ENCODE measurements at places on chromosomes 4 and X. TPM values are rescaled to one million over a fixed set of nuclear protein-coding genes. Genes with fewer than 3 reads are reported as not detected.

FRMPD4 gene
- 0.18 TPM for total RNA-seq

ERVMER34-1 gene
- total RNA-seq = 15.5 TPM

CABS1 gene
- 0.15 TPM for total RNA-seq

GRCh38 chr4:39754309-39754708 lies 56.4 kb downstream of the UBE2K start:
- no peak for DNase-seq

DNA sequence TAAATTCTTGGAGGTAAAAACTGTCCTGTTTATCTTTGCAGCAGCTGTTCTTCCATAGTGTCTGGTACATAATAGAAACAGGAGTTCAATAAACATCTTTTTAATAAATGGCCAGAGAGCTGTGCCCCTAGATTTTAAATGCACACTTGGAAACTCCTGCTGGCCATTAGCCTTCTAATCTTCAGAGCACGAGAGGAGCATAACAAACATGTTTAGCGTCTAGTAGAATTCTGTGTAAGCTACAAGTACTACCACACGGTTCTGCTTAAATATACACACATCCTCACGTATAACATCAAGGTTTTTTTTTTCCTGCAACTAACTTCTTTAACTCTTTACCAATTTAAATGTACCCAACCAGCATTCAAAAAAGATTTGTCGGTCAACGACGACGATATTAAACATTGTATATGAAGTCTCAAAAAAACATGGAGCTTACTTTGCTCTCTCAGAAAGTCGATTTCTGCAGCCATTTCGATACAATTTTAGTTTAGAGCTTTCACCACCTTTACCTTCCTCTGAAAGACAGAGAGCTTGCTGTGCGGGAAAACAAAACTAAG lies 628 bp downstream of the SCLT1 start:
- DNase-seq = no peak

- DNase-seq = no peak
These were observed 139.4 kb upstream of the EMCN start for GRCh38 chr4:100657187-100657586.

GRCh38 chrX:16347968-16348670 lies 180.8 kb downstream of the MAGEB17 start:
- no peak for DNase-seq

DNA sequence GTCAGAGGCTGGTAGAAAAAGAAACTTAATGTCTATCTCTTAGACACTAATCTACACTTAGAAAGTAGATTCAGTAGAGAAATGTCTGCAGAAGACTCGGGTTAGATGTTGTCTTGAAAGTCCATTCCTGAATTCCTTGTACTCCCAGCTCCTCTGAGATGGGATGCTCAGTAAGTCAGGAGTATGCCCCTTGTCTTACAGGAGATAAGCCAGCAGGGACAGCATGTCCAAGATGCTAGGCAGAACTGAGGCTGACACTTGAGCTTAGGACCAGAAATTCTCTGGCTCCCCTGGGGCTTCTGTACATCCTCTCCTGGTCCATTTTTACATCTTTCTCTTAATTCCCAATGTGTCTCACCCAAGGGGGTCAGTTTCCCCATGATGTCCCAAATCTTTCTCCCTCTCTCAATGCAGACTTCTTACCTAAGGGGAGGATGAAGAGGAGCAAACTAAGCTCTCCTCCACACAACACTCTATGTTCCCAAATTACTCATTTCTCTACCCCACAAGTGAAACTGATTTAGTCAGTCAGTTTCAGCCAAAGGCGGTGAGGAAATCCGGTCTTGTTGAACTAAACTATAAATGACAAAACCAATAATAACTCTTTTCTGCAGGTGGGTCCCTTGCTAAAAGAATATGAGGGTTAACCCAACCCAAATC lies 558.2 kb upstream of the DIPK2B start:
- no peak for DNase-seq

DNA sequence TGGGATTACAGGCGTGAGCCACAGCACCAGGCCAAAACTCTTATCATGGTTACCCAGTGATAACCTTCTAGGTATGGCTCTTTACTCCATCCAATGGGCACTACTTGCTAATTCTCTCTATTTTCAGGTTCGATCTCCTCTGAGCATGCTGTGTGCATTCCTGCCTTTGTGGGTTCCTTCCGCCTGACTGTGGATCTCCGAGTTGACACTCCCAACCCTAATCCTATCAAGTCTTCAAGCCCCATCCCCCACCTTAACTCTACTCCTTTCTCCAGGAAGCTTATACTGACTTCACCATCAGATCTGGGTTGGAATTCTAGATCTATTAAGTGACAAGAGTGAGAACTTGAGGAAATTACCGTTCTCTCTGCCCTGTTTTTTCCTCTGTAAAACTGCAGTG lies 64.6 kb downstream of the ZAR1 start:
- no peak for DNase-seq

- DNase-seq = no peak
These were observed 357.8 kb downstream of the MID1IP1 start for GRCh38 chrX:39158801-39159657.

- DNase-seq = peak; percentile 35
These were observed 669 bp downstream of the TMEM150C start for GRCh38 chr4:82560853-82561785.

DNA sequence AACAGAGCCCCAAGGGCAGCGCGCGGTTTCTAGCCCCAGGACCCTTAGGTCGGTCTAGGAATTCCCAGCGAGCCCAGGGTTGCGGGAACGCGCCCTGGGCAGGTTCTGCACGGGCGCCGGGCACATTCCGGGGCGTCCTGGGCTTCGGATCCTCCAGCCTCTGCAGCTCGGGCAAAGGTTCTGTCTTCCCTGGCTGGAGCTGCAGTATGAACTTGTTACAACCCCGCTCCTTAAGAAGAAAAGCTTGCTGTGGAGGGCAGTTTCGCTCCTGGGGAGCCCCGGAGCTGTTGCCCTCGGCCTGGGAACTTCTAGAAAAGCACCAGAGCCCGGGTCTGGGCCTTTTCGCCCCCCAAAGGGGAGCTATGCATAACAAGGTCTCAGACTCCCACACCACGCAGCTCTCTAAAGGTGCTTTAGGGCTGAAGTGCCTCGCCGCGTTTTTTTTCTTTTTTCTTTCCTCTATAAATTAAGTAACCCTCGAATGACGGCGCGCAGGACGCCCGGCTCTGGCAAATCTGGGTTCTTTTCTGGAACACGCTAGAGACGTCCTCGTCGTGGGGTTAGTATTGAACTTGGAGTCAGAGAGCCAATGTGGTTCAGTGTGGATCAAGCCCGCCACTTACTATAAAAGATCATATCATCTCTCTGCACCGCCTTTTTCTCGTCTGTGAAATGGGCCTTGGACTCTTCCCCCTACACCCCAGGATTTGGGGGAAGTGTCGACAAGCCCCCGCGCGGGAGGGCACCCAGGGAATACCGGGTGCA lies 5.7 kb downstream of the MSX1 start:
- no peak for DNase-seq

DNA sequence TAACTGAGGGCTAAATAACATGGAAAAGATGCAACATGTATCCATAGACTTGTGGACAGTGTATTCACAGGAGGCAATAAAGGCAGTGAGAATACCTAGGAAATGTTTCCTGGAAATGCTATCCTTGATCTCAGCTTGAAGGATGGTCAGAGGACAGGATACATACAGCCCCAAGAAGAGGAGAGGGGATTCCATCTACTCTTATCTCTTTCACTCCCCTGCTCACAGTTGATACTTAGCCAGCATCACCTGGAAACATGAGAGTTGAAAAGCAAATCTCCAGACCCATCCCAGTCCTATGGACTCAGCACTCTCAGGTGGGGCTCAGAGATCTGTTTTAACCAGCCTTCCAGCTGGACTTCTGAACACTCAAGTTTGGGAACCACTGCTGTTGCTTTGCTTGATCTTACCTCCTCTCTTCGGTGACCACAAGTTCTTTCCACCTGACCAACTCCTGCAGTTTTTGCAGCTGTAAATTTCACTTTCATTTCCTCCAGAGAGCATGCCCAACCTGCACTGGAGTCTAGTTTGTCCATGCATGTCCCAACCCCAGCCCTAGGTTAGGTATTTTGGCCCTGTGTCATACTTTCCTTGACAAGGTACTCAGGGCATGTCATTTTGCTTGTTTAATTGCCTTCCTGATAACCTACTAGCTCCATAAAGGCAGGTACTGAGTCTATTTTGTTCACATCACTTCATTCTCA lies 10.4 kb downstream of the RELL1 start:
- no peak for DNase-seq

DNA sequence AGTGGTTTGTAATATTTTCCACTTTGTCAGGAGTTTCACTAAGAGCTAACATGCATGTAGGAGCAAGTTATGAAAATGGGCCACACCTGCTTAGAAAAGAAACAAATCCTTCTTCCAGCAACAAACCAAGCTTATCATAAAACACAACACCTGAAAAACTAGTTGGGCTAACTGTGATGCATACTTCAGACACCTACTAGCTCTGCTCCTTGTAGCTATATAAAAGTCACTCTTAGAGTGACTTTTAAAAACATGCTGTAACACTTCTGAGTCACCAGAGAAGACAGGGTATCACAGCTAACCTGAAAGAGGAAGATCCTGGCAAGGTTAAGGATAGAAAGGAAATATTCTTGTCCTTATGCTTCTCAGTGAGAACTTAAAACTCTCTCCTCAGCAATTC lies 3.6 kb upstream of the SLAIN2 start:
- no peak for DNase-seq

GRCh38 chr4:142386856-142387255 lies 459.2 kb downstream of the INPP4B start:
- DNase-seq = no peak

DNA sequence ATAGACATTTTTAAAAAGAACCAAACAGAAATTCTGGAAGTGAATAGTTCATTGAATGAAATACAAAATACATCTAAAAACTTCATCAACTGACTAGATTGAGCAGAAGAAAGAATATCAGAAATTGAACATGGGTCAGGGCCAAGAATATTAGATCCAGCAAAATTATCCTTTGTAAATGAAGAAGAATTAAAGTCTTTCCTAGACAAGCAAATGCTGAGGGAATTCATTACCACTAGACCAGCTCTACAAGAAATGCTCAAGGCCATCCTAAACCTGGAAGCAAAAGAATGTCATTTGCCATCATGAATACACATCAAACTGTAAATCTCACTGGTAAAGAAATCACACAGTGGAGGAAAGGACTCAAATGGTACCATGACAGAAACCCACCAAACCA lies 72.7 kb upstream of the RPL34 start:
- DNase-seq = no peak

DNA sequence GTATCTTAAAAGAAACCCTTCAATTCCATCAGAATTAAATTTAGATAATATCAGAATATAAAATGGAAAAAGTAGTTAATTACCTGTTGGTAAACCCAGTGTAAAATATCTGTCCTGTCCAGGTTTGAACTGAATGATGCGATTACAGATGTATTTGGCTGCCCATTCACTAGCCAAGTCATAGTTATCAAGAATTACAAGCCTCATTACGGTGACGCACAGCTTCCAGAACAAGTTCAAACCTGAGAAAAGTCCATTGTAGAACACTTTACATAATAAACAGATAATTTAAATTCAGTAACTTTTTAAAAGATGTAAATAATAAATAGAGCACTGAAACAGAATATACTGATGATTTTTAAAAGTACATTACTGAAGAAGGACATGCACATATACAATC lies 4.4 kb downstream of the GNPDA2 start:
- no peak for DNase-seq

DNA sequence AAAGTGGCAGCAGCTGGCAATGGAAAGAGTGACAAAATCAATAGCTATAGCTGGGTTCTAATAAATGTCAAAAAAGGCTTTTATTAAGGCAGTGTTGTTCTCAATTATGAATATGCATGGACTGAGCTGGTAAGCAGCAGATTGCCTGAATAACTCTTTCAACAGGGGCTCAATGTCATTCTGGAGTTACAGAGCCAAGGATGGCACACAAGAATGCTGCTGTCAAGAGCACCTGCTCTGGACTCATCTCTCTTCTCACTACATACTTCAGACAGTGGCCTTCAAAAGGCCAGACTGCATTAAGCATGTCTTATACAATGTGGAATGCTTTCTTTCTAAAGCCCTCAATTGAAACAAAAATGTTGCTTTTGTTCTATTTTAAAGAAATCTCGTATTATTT lies 351.4 kb downstream of the KLHL13 start:
- no peak for DNase-seq

GRCh38 chr4:67700116-67700737 lies 728 bp downstream of the UBA6 start:
- no peak for DNase-seq

DNA sequence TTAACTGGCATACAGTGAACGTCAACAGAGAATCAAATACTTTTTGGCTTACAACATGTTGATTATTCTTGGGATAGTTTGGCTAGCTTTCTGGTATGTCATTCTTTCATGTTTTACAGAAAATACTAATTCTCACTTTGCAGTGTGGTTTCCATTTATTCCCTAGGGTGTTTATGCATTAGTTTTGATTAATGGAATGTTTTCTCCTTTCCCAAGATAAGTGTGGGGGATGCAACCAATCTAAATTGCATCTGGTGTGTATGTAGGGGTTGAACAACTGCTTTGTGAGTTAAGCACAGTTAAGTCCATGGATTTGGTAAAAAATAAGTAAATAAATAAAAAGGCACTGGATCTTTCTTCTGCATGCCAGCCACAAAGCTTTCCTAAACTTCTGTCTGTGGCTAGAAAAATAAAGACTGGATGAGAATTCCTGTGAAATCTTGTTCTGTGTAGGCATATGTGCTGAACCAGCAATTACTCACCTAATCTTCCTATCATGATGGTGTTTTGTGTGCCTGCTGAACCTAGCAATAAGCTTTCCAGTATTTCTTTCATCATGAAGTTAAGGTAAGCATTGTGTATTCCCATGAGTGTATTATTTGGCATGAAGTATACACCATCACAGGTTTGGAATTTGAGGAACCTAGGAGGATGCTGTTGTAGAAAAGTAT lies 50.6 kb upstream of the TENM3 start:
- DNase-seq = no peak

GRCh38 chrX:18692541-18692940 lies 14.9 kb upstream of the PPEF1 start:
- no peak for DNase-seq

- no peak for DNase-seq
These were observed 537.3 kb upstream of the FTHL17 start for GRCh38 chrX:31609130-31609529.

DNA sequence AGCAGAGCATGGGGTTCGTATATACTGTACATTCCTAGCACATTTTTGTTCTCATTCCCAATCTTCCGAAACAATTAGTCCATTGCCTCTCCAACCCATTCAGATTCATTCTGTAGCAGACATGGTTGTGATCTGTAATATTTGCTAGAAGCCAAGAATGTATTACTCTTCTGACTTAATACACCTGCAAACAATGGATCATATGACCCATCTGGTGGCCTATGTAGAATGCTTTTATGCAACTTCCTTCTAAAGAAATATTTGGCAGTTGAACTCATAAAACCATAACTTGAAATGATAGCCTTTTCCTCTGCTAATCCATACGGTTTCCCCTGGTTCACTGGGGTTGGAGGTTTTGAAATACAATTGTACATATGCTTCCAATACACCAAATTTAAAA lies 32.8 kb upstream of the SGMS2 start:
- DNase-seq = no peak

GRCh38 chrX:48989483-48989882 lies 12.6 kb downstream of the GRIPAP1 start:
- DNase-seq = no peak

Data from H9 (cell line).